Forelimb muscle (tissue), 1 donor: ENCODE measurements at places on chromosomes 6 and 20.

DNA sequence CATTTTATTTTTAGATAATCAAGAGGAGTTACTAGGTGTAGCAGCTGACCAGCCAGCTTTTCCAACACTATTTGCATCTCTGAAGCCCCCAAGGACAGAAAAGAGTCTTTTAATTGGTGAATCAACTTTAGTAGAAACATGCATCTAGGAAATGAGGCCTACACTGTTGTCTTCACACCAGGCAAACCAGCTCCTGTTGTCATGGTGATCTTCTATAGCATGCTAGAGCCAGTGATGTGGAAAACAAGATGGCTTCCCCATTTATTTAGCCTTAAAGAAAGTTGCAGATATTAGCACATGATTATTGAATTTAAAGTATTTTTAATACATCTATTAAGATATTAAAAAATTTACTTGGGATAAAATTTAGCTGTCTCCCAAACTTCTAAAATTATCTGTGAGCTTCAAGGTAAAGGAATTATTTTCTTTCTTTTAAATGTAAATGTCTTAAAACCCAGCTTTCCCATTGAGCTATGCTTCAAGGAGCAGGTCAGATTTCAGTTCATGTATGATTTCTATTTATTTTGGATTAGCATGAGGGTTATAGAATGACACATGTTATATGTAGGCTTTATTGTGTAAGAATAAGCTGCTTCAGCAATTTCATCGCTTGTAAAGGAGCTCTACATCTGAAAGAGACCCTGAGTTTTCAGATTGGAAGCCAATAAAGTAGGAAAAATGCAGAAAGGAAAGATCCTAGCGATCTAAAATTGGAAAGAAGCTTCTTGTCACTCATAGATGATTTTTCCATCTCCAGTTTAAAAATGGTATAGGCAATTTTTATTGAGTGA lies 564.9 kb upstream of the CITED2 start:
- DNase-seq = no peak

DNA sequence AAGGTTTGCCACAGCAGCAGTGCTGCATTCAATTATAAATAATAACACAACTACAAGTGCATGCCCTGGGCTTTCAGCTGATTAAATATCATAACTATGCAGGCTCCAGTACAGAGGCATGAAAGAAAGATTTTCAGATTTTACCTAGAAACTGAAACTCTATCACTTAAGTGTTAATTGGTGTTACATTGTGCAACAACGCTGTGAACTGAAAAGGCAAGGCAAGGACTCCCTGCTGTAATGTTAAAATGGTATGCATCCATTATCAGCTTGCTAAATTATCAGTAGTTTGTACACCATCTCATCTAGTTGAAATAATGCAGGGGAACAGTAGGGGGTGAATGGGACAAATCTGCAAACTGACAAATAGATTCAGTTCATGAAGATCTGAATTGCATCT lies 976.7 kb upstream of the MANEA start:
- no peak for DNase-seq

GRCh38 chr6:33620158-33620855 lies 815 bp upstream of the ITPR3 start:
- no peak for DNase-seq

DNA sequence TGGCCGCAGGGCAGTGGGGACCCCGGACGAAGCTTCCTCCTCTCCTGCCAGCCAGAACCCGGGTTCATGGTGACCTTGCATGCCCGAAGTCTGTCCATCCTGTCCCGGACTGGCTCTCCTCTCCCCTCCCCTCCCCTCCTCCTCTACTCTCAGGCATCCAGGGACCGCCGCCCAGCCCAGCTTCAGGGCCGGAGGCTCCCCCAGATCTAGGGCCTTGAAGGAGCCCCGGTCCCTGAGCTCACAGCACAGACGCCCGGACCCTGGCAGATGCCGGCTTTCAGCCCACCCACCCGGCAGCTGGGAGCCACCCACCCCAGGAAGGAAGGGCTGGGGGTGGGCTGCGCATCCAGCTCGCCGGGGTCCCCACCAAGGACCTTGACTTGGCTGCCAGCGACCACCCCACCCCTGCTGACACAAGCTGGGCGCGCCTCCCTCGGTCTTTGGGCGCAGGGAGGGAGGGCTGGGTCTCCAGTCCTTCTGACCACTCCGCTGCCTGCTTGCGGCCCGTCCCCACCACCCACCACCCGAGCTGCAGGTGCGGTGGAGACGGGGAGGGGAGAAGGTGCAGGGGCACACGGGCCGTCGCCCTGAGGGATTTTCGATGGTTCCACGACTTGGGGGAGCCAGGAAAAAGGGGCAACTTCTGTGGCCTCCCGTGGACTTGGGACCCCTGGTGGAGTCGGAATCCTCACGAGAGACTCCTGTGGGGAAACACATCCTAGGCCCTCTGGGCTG lies 5.8 kb upstream of the ABHD16B start:
- DNase-seq = no peak

DNA sequence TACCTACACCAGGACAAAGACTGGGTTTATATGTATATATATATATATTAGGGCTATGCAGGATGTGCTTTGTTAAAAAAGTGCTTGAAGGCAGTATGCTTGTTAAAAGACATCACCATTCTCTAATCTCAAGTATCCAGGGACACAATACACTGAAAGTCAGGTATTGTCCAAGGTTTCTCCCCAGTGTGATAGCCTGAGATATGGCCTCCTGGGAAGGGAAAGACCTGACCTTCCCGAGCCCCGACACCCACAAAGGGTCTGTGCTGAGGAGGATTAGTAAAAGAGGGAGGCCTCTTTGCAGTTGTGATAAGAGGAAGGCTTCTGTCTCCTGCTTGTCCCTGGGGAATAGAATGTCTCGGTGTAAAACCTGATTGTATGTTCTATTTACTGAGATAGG lies 156.9 kb downstream of the GPX5 start:
- DNase-seq = no peak

- DNase-seq = no peak
Measured at GRCh38 chr6:33201147-33201545, 479 bp downstream of the SLC39A7 start.

DNA sequence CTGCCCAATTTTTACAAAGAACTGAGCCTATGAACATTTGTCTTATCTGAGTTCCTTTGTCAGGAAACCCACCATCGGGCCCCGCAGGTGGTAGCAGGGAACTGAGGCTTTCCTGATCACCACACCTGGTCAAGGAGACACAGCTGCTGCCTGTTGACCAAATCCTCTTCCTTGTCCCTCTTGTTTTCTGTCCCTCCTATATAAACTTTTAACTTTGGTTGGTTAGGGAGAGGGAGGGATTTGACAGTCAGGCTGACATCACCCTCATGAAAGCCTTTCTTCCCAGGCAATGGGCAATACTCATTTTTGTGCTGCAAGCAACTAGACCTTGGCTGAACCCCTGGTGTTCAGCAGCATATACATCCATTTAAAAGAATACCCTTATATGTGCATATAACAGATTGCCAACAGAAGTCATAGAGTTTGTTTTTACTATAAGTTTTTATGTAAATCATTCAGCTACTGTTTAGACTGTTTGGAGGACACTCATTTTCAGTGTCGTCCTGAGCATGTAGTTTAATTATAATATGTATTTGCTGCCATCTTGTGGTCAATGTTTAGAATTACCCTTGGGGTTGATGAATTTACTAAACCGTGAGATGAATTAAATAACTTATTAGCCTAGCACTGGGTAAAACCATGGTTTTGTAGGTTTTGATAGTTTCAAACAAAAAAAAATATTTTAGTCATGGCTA lies 17.0 kb downstream of the CRISP1 start:
- DNase-seq = peak; percentile 14

DNA sequence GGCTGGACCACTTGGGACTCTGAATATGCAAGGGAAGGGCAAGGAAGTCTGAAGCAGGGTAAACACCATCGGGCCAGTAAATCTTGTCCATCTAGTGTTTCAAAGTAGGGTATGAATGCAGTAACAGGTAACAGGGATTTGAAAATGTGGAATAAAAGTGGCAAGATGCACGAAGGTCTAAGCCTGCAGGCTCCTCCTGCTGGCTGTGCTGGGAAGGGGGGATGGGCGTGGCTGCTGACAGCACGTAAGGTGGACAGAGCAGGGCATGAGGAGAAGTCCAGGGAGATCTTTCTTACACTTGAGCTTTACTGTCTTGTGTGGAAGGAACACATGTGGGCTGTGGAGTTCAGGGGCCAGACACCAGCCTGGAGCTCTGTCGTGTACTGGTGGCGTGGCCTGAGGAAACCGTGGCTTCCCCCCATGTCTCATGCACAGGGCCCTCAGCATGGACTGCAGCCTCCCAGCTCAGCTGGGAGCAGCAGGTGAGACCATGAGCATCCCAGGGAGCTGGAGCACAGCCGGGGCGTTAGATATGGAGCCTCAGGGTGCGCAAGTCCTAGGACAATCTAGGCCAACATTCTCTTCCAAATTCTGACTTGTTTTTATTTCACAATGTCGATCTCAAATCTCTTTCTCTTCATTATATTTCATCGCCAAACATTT lies 84.5 kb downstream of the SLC22A23 start:
- no peak for DNase-seq

DNA sequence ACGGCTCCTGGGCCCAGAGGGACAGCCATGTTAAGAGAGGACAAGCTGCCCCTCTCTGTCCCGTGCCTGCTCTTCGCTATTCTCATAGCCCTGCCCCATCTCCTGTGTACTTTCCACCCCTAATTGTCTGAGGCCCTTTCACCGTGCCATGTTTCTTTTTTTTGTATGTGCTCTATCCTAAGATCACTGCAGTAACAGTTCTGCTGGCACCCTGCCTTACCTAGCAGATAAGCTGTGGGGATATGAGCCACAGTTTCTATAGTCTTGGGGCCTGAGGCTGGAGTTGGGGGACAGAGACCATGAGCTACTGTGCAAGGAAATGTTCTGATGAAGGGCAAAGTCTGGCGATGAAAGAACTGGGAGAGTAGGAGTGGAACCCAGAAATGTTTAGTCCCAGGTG lies 269.5 kb upstream of the CITED2 start:
- no peak for DNase-seq

DNA sequence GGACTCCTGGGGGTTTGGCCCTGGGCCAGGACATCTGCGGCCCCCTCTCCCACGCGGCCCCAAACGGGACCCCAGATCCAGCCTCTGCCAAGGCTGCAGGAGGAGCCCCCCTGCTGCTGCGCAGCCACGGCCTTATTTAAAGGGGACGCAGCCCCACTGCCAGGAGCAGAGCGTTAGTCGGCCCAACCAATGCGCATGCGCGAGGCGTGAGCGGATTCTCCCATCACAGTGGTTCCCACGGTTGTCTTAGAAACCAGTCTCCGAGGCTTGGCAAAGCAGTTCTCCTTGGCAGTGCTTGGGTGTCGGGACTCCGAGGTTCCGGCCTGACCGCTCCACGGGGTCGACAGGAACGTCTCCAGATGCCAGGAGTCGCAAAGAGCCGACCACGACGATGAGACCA lies 288.3 kb upstream of the ZNF337 start:
- DNase-seq = no peak

DNA sequence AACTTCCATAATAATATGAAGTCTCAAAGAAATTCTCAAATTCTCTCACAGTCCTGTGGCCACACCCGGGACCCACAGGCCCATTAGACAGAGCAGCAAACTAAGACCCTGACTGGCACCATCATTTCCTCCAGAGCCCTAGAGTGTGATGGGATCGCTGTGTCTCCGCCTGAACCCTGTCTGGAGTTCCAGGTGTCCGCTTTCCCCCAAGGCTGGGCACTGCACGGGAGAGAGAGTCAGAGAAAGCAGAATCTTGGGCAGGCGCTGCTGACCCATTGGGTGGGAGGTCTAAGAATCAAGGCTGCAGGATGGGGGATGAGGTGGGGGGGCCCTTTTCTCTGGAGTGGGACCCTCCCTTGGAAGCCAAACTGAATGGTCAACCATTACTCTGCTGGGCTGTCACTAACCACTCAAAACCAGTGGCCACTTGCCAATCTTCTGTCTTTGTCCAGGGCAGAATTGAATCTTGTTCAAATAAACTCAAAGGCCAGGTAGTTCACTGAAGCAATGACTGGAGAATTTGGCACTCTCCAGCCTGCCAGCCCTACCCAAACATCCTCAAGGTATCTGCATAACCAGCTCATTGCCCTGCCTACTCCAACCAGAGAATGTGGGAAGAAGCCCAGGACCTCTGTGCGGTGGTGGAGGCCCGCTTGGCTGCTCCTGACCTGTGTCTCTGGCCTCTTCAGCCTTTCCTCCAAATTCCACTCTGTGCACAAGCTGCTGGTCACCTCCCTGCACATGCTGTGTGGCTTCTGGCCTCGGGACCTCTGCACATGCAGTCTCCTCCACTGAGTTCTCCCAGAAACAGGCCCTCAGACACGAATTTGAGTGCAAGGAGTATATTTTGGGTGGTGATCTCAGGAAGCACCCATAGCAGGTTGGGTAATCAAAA lies 141.1 kb downstream of the CEBPB start:
- no peak for DNase-seq

GRCh38 chr20:51801122-51801822 lies 1.0 kb downstream of the SALL4 start:
- no peak for DNase-seq

DNA sequence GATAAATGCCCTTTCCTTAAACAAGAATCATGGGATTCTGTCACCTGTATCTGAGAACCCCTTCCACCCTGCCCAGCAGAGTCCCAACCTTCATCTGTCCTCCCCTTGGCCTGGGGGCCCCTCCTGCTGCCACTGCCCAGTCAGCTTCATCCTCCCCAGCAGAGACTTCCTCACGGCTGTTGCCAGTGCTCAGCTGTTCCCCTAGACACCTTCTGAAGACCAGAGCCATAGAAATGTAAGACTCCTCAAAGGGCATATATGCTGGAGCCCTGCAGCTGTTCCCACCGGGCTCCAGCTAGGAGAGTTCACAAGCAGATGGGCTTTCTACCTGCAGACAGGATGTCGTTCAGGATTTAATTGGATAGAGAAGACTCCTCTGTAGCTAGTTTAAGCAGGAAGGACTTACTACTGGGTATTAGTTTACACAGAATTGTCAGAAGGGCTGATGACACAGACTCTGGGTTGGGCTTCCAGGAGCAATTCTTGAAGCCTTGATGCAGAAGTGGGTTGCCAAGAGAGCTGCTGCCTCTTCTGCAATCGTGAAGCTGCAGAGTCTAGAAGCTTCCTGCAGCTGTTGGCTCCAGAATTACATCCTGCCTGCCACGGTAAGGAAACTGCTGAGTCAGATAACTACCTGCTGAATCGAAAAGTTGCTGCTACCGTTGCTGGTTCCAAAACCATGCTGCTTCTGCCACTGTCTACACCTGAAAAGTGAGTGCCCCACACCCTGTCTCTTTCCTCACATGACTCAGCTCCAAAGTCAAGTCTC lies 57.1 kb upstream of the MLN start:
- no peak for DNase-seq

- peak; percentile 39 for DNase-seq
Measured at GRCh38 chr6:132919045-132919860, 104.9 kb downstream of the RPS12 start.

DNA sequence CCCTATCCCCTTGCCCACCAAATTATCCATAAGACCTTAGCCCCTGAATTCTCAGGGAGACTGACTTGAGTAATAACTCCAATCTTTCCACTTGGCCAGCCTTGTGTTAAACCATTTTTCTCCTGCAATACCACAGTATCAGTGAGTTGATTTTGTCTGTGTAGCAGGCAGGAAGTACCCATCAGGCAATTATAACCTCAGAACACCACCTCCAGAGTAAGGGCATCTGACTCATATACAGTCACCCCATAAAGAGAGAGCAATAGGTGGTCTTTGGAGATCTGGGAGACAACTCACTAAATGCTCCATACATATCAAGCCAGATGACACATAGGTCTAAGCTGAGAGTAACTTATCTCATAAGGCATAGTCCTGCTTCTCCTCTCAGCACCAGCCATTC lies 83.7 kb downstream of the FILIP1 start:
- DNase-seq = no peak
